ENCODE measurements at places on chromosomes 5 and 9.
A peak's percentile ranks its signal among the peaks of the same experiment; 100 is the strongest.

- peaks cover 27% of the 10 kb centered on the region for H3K36me3 ChIP-seq
- DNase-seq: peak; percentile 40
- H3K27ac ChIP-seq: peak overlapping the region; percentile 22
- H3K27me3 ChIP-seq: no peaks in the 10 kb centered on the region
- H3K4me3 ChIP-seq: no peak overlapping the region
Measured at GRCh38 chr9:70291446-70291845, 32.7 kb downstream of the SMC5 start.

- no peaks in the 10 kb centered on the region for H3K27me3 ChIP-seq
- no peak overlapping the region for H3K27ac ChIP-seq
- no peak for DNase-seq
- no peaks in the 10 kb centered on the region for H3K36me3 ChIP-seq
- H3K4me1 ChIP-seq: no peaks in the 10 kb centered on the region
- H3K4me3 ChIP-seq: no peak overlapping the region
Measured at GRCh38 chr9:6930827-6931226, 173.1 kb downstream of the KDM4C start.

DNA sequence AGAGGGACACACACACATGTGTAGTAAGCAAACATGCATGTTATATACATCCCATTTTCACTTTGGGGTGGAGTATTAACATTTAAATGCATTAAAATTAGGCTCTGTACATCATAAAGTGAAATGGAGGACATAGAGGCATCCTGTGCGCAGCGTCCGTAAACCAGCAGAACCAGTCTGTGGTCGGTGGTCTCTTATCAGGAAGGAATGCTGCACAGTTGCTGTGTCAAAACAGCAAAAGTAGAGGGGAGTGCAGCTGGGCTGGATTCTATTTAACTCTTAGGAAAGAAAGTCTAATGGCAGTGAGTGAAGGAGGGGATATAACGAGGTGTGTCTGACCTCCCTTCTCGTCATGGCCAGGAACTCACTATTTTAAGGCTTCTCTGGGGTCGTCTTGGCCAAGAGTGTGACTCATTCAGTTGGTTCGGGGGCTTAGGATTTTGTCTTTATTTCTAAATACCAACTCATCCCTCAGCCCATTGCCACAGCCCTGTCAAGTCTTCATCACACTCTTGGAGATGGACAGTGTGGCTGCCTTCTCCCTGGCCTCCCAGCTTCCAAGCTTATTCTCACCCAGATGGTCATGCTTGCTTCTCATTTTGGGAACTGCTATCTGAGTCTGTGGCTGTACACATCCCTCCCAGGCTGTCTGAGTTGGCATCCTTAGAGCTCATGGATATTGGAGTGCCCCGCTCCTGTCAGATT, 20.1 kb upstream of the CXCL14 start:
- no peak overlapping the region for H3K4me3 ChIP-seq
- H3K27me3 ChIP-seq: peaks cover 31% of the 10 kb centered on the region
- no peak for DNase-seq
- H3K4me1 ChIP-seq: no peaks in the 10 kb centered on the region

DNA sequence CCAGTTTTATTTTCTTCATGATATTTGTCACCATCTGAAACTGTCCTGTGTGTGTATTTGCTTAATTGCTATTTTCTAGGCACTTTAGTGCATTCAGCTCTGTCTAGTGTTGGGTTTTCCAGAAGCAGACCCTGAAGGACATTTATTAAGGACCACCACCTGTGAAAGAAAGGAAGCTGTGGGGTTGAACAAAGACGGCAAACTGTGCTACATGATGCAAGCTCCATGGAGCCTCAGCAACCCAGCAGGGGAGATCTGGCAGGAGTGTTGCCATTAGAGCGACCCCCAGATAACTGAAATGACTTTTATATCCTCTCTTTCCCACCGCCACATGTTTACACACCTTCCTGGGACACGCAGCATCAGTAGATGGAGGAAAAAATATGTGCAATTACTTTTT, 125.5 kb downstream of the GABRB2 start:
- DNase-seq: no peak
- no peaks in the 10 kb centered on the region for H3K27me3 ChIP-seq
- no peak overlapping the region for H3K4me3 ChIP-seq
- no peaks in the 10 kb centered on the region for H3K4me1 ChIP-seq
- no peak overlapping the region for H3K27ac ChIP-seq

GRCh38 chr5:88269222-88269771, 652 bp upstream of the TMEM161B start:
- H3K27ac ChIP-seq: peak overlapping the region; percentile 27
- DNase-seq: peak; percentile 25
- peaks cover 22% of the 10 kb centered on the region for H3K36me3 ChIP-seq
- H3K4me3 ChIP-seq: peak overlapping the region; percentile 96

- no peak for DNase-seq
- H3K27me3 ChIP-seq: no peaks in the 10 kb centered on the region
- no peaks in the 10 kb centered on the region for H3K4me1 ChIP-seq
- H3K36me3 ChIP-seq: no peaks in the 10 kb centered on the region
- H3K27ac ChIP-seq: no peak overlapping the region
- H3K4me3 ChIP-seq: no peak overlapping the region
Measured at GRCh38 chr9:24071716-24072115, 245.7 kb upstream of the ELAVL2 start.

DNA sequence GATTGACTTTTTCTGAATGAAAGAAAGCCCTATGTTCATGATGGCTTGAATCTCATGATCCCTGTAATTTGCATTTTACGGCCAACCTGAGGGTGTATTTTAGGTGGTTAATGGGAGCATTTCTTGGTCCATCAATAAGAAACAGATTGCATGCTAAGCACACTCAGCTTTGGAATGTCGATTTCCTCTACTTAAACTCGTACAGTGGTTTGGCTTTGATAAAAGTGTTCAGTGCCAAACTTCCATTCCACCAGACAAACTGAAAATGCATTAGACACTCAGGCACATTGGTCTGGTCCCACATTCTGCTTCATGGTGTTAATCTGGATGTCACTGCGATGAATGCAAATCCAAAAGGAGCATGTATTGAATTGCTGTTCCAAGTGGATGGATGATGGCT, 77.0 kb downstream of the VCAN start:
- H3K4me1 ChIP-seq: peaks cover 12% of the 10 kb centered on the region
- no peaks in the 10 kb centered on the region for H3K36me3 ChIP-seq
- DNase-seq: no peak
- H3K4me3 ChIP-seq: no peak overlapping the region

- H3K27me3 ChIP-seq: no peaks in the 10 kb centered on the region
- no peaks in the 10 kb centered on the region for H3K36me3 ChIP-seq
- no peak overlapping the region for H3K4me3 ChIP-seq
- H3K27ac ChIP-seq: no peak overlapping the region
Measured at GRCh38 chr5:102629827-102630605, 125.1 kb upstream of the PAM start.

- no peak overlapping the region for H3K4me3 ChIP-seq
- H3K36me3 ChIP-seq: no peaks in the 10 kb centered on the region
- DNase-seq: peak; percentile 27
- H3K27me3 ChIP-seq: no peaks in the 10 kb centered on the region
Measured at GRCh38 chr5:57532513-57533497, 50.2 kb upstream of the ACTBL2 start.

- no peaks in the 10 kb centered on the region for H3K27me3 ChIP-seq
- DNase-seq: no peak
- H3K4me1 ChIP-seq: no peaks in the 10 kb centered on the region
- H3K4me3 ChIP-seq: no peak overlapping the region
Measured at GRCh38 chr5:65646938-65647337, 22.1 kb downstream of the SHLD3 start.

DNA sequence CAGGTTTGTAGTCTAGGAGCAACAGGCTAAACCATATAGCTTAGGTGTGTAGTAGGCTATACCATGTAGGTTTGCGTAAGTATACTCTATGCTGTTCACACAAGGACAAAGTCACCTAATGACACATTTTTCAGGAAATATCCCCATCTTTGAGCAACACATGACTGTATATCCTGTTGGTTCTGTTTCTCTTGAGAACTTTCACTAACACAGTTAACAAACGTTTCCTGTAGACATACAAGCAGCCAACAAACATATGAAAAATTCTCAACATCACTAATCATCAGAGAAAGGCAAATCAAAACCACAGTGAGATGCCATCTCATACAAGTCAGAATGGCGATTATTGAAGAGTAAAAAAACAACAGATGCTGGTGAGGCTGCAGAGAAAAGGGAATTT, 68.2 kb downstream of the NR2F1-AS1 start:
- peak; percentile 91 for DNase-seq
- peak overlapping the region; percentile 83 for H3K27ac ChIP-seq
- H3K4me3 ChIP-seq: no peak overlapping the region
